ENCODE measurements at places on chromosomes 2 and 18.

GRCh38 chr2:98730053-98730706, 752 bp downstream of the MGAT4A start:
- DNase-seq: peak; percentile 26

GRCh38 chr18:76392349-76392748, 102.7 kb downstream of the ZNF516 start:
- DNase-seq: no peak

DNA sequence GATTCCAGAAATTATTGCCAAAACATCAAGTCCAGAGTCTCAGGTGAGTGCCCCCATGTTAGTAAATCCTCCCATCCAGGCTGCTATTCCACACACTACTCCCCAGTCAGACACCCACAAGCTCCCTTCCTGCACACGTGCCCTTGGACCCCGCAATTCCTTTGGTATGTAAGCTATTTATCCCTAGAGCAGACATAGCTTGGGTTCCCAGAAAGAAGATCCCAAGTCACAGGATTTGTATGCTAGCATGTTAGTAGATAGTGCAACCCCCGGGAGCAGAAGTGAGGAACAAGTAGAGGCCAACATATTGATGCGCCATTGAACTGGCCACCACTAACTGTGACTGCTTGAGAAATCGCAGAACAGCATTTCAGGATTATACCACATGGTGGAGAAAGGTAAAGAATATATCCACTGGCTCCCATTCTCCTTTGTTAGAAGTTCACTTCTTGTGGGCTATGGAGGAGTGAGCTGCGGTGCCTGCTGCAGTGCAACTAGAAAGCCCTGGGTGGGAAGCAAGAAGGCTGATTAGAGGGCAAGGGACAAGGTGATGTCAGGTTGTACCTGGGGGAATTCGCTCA, 137.5 kb upstream of the CHAC2 start:
- DNase-seq: no peak

DNA sequence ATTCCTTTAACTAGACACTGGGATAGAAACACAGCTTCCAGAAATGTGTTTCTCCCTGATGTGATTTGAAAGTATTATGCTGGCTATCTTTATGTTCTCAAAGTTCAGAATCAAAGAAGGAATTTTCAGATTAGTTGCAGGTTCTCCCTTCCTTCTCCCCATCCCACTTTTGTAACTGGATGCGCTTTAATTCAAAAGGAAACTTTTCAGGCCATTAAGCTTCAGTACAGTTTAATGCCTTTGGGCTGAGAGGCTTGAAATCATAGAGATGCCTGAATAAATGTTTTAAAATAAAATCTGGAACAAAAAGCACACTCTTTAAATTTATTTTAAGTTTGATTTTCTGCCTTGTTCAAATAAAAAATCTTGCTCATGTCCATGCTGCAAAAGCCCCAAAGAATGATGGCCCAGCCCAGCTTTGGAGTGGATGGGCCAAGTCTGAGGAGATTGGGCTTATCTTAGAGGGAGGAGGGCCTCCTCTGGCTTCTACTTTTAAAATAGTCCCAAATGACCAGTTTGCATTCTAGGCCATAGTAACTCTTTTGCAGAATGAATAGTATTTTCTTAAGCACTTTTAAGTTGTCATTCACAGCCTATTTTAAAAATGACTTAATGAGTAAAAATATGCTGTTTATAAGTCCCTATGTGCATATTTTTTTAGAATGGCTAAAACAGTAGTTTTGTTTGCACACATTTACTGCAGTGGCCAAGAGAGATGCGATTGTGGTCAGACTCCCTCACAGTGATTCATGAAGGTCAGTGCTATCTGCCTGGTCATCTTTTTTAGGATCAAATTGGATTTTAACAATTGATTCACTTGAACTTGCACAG, 129.2 kb downstream of the MTX2 start:
- no peak for DNase-seq

DNA sequence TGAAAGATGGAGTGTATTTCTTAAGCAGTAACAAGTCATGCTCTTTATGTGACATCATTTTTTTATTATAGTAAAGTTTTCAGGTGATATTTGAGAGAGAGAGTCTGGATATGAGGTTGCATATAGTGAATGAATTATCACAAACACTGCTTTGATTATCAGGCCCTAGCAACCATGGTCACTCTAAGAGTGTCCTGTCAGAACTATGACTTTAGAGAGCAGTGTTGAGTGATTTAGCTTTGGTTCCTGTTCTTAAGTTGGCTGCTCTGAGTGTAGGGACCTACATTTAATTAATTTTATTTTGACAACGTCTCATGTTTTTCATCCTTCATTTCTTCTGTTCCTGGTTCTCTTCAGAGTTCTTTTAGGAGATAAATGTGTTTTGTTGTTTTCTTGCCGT, 275.5 kb downstream of the KCNJ3 start:
- no peak for DNase-seq

DNA sequence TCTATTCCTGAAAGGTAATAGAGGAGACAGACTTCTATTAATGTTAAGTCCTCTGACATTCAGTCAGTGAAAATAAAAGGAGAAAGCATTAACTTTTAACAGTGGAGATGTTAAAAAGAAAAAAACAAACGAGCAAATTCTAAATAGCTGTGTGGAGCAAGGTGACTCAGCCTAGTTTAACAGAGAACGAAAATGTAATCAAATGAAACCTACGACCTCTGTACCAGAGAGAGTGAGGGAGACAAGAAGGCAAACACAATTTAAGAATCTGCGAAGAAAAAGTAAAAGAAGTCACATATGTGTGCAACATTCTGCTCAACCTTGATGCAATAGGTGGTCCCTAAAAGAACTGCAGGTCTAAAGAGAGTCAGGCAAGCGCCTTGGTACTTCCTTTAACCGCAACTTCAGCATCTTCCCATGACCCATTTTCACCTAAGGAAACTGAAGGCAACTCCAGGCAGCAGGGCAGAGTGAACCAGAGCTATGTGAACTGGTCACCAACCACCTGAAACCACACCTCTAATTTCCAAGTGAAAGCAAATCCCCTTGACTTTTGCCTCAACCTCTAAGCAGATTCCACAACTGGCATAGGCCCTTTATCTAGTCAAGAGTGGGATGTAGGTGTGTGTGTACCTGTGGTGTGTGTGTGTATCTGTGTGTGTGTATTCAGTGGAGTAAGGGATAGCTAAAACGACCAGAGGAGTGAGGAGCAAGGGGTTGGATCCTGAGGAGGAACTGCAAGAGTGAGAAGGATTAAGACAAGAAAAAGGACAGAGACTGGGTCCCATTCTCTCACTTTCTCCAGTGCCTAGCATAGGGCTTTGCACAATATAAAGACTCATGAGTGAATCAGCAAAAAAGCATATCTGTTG, 43.0 kb downstream of the FIGN start:
- DNase-seq: no peak

GRCh38 chr2:218326315-218326714, 30.3 kb upstream of the CATIP start:
- DNase-seq: no peak

DNA sequence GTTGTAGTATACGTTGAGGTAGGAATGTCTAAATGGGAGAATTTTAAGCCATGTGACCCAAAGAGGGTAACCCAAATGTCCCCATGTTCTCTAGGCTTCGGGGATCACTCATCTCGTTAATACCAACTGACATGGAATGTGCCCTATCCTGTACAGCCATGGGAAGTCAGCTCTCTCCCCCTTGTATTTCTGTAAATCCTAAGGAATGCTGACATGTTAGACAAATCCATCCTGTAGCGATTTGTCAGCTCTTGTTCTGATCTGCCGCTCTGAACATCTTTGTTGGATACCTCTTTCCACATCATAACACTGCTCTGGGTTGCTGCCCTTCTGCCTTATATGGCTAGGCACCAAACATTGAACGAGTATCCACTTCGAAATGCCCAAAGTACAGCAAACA, 350.6 kb downstream of the RND3 start:
- DNase-seq: no peak

DNA sequence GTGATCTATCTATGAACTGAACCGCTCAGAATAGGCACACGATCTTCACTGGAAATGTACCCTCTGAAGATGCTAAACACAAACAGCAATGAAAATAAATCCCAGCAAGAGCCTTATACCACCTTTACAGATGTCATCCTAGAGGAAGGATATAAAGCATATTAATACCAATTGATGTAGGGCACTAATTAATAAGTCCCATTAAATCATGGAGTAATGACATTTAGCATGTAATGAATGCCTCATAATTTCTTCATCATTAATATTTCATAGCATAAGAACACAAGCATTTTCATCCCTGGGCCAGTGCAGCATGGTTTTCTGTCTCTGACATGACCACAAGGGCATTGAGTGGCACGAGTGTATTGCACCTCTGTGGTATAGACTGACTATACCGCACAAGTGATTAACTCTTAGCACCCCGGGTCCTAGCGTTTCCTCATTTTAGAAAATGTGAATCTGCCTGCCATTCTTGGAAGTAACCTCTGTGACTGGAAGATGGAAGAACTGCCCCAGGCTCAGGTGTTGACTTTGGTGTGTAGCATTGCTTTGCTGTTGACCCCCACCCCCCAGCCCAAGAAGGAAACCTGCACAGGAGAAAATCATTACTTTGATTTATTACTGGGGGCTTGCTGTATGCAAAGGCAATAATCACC, 1.4 kb upstream of the TMEM178A start:
- no peak for DNase-seq

DNA sequence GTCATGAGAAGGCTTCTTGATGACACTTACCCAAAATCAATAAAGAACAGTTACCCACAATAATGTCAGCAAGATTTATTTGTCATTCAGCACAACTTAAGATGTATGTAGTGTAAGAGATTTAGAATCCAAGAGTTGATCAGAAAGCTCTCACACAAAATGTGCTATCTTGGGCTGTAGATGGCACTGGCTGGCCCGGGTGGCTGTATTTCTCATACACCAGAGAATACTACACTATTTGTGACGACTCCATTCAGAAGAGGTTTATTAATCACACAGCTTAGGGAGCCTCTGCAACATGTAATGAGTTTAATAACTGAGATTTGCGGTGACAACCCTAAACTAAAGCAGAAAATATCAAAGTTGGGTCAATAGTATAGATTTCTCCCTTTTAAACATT, 530.4 kb upstream of the KLHL29 start:
- no peak for DNase-seq

- DNase-seq: no peak
Measured at GRCh38 chr18:10249270-10249669, 205.2 kb upstream of the APCDD1 start.

DNA sequence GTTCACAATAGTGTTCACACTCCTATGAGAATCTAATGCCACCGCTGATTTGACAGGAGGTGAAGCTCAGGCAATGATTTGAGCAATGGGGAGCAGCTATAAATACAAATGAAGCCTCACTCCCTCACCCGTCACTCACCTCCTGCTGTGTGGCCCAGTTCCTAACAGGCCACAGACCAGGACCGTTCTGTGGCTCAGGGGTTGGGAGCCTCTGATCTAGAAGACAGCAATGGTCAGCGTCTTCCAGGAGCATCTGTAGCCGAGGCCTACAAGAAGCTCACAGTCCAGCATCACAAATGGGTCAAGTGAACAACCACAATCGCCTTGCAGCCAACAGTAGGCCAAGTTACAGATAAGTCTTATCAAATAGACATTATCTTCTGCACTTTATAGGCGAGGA, 110.0 kb upstream of the SLC66A3 start:
- DNase-seq: no peak

DNA sequence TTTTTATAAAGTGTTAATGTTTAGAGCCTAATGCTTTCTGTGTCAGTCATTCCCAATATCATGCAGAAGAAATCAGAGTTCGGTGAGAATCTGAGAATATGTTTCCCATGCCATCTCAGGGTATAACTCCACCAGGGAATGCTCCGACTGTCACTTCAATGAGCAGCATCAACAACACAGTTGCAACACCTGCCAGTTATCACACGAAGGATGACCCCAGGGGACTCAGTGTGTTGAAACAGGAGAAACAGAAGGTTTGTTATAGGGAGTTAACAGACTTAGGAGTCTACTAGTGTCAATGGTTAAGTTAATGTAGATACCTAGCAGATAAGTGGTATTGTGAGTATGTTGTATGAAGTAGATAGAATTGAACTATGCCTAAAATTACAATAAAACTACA, 31.0 kb downstream of the VAPA start:
- DNase-seq: no peak

DNA sequence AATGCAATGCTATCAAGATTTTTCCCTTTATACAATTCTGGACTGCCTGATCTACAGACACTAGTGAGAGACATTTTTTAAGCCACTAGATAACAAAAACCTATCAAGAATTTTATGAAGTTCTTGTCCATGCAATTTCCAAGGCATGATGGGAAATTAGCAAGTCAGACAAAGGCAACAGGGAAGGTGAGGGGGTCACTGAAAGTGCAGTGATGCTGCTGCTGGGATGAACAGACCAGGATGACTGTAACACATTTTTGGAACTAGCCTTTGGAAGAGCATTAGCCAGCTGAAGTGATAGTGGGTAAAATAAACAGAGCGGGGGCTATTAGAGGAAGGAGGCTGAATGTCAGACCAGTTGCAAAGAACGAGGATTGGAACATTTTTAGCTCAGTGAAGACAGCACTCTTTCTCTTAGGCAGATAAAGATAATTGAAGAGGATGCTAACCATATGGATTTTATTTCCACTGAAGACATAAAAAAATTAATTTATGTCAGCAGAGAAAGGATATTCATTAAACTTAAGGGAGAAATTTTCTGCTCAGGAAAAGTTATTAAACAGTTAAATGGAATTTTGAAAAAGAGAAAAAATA, 17.9 kb downstream of the NRXN1 start:
- DNase-seq: no peak

- DNase-seq: no peak
Measured at GRCh38 chr2:20584045-20584398, 66.9 kb downstream of the HS1BP3 start.

DNA sequence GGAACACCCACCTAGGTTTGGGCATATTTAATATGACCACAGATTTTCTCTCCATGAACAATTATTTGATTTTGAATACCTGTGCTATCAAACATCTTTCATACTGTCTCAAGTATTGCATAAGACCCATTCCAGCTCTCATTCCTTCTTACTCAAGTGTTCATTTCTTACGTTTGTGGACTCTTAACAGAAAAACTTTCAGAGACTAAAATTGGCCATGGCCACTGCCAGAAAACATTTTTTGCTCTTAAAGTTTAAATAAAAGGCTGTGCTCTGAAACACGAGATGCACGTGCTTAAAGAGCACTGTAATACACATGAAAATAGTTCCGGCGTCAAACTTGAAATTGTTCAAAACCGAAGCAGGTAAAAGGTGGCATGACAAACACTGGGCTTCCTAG, 89.3 kb downstream of the LIMS1 start:
- no peak for DNase-seq

DNA sequence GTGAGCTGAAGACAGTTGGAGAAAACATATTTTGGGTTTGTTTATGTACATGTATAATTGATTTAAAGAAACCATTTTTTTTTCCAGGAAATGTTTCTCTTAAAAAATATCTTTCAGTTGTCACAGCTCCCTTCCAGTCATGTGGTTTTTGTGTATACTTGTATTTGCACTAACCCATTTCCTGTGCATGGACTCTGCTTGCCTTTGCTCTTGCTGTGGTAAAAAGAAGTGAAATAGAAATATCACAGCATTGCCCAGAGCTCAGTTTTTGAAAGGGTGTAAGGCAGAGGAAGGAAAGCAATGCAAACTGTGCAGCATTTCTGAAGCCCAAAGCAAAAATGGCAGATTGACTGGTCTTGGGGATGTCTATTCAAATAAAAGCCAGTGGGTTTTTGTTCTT, 10.4 kb upstream of the DOCK10 start:
- DNase-seq: no peak

All from stimulated activated CD8-positive, alpha-beta memory T cell treated with anti-CD3 and anti-CD28 coated beads, Interleukin-15, amount 100 ng/mL, for 48 hours (primary cell).